ENCODE measurements at places on chromosomes 12 and 14. TPM values are rescaled to one million over a fixed set of nuclear protein-coding genes. Genes with fewer than 3 reads are reported as not detected.

LAG3 gene
- 1.9 TPM for polyA plus RNA-seq

CACNA1C gene
- 11.4 TPM for polyA plus RNA-seq

CPNE6 gene
- 0.18 TPM for polyA plus RNA-seq

NTN4 gene
- 99.8 TPM for polyA plus RNA-seq

MAP1LC3B2 gene
- polyA plus RNA-seq: 10.4 TPM

COPZ1 gene
- polyA plus RNA-seq: 225 TPM

FAM222A gene
- polyA plus RNA-seq: 6.5 TPM

TGFB3 gene
- polyA plus RNA-seq: 18.3 TPM

SPTB gene
- 15.4 TPM for polyA plus RNA-seq

SLC39A2 gene
- 1.3 TPM for polyA plus RNA-seq

CMA1 gene
- polyA plus RNA-seq: 0.42 TPM

CAPZA3 gene
- 0.38 TPM for polyA plus RNA-seq

INHBC gene
- polyA plus RNA-seq: 0.27 TPM

TMEM63C gene
- polyA plus RNA-seq: 2.8 TPM

DNA sequence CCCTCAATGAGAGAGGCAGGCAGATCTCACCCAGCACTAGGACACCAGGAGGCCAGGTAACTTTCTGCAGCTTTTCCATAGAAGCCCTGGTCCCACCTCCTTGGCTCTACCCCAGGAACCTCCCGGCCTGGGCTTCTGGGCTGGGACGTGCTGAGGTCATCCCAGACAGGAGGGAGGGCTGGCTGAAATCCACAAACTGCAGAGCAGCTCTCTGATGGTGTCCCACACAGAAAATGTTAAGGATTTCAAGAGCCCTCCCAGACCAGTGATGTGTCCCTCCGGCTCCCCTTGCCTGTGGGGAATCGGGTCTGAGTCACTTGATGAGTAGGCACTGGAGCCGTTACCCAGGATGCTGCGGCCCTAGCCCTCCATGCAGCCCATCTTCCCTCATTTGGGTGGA is 124.1 kb downstream of the ESRRB start:
- DNase-seq: no peak

DNA sequence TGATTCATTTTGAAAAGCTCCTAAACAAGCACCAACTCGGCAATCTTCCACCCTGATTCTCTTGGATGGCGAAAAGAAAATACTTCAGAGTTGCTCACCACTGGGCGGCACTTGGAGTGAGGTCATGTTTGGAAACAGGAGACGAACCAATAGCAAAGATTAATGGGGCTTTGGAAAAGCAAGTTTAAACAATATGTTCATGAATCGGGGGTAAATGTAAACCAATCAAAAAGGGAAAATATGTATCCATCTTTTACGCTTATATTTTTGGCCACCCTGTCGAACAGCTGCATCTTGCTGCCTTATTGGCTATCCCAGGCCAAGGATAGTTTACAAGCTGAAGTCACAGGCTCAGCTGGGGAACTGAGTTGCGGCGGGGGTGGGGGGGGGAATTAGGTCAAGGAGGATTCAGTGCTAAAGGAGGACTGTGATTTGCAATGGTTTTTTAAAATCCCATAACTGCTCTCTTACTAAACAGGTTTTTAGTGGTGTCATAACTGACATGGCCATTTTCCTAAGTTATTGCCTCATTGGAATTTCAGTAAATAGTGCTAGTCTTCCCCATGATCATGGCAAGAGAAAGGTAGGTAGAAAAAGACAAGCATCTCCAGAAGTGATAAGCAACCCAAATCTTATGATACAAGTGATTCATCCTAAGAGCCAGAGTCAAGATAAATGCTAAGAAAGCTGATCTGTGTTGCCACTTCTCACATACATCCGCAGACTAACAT is 210.6 kb downstream of the PHLDA1 start:
- no peak for DNase-seq

DNA sequence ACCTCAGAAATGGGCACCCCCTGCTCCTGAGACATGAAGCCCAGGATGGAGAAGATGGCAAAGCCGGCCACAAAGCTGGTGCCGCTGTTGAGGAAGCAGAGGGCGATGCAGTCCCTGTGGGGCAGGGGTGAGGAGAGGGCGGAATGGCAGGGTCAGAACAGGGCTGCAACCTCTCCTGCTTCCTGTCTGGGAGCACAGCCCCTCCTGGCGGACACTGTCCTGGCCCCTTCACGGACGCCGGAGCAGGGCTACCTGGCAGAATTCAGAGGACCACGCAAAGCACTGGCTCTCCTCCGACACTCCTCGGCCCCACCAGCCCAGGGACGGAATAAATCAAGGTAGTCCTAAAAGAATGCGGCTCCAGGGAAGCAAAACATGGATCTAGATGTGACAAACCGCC is 12.4 kb upstream of the SLC6A12 start:
- DNase-seq: no peak

DNA sequence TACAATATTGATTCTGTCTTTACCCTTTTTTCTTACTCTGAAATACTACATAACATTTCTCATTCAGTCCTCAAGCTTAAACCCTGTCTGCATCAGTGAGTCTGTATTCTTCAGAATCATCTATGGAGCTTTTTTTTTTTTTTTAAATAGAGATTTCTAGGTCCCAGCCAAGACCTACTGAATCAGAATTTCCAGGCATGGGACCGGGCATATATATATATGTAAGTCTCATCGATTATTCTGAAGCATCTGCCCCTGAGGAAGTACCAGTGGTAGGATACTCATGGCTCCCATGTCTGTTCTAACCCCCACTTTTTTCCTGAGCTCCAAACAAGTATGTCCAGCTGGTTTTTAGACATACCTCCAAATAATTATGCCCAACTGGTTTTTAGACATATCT is 6.1 kb downstream of the DDX47 start:
- DNase-seq: no peak

DNA sequence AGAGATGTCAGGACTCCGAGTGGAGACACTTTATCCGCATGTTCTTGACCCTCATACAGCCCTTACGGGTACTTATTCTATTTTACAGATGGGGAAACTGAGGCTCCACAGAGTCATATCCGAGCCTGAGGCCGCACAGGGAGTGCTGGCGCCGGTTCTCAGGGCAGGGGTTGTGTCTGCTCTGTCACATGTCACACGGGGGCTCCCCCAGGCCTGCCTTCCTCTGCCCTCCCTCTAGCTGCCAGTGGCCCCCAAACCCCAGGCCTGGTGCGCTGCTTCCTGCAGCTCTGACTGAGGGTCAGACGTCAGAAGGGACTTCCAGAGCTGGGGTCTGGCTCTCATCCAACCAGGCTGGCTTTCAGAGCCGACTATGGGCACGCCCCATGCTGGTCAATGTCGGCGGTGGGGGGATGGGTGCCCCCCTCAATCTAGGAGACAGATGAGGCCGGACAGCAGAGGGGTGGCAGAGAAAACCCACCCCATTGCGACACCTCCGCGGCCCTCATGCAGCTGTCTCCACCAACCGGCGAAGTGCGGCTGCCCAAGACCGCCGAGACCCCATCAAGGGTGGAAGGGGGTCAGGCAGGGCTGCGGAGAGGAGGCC is 811 bp upstream of the INF2 start:
- DNase-seq: no peak

DNA sequence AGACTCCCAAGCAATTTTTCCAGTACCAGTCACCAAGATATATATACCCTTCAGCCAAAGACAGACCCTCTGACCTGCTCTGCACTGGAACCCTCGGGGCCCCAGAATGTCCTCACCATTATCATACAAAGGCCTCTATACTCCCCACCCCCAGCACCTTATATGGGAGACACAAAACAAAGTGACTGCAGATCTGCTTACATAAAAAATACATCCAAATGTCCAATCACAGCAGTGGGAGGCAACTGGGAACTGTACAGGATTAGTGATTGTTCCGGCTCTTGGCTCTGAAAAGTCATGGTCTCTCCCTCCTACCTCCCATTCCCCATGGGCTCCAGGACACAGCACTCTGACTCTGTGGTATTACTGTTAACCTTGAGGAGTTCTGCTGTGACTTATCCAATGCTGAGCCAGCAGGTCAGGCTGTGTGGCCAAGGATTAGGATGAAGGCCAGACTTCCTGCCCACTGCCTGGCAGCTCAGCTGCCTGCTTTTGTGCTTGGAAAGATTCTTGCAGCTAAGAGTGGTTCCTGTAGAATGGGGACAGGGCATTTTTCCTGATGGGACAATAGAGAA is 13.7 kb downstream of the OXA1L start:
- DNase-seq: no peak

GRCh38 chr12:41850046-41850445 is 294.6 kb downstream of the GXYLT1 start:
- no peak for DNase-seq

- DNase-seq: no peak
Observed at GRCh38 chr12:51817027-51817953, 31.2 kb downstream of the FIGNL2 start.

DNA sequence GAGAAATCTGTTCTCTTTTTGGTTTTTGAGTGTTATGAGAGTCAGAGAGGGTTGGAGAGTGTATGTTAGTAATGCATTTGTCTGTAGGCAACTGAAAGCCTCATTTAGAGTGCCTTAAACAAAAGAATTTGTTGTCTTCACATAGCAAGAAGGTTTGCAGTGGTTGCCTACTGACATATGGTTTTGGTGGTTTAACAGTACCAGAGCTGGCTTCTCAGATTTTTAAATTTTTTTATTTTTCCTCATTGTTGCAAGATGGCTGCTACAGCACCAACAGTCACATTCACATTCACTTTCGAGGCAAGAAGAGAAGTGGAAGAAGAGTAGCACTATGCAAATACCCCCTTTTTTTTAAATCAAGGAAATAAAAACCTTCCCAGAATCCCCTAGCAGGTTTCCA is 106.5 kb downstream of the ADCK1 start:
- no peak for DNase-seq

DNA sequence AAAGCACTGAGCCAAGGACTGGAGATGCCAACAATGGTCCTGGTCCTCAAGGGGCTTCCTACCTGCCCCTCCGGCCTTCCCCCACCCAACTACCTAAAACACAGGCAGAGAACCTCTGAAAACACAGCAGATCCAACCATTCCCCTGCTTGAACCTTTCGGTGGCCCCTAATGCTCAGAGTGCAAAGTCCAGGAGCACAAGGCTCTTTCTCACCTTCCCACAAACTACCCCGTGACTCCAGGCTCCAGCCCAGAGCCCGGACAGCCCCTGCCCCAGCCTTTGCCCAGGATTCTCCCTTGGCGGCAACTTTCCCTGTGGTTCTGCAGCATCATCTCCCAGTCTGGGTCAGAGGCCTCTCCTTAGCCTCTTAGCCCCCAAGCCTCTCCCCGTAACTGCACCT is 1.6 kb upstream of the CD9 start:
- no peak for DNase-seq

- DNase-seq: no peak
Observed at GRCh38 chr12:111616177-111616623, 17.1 kb upstream of the ATXN2 start.

DNA sequence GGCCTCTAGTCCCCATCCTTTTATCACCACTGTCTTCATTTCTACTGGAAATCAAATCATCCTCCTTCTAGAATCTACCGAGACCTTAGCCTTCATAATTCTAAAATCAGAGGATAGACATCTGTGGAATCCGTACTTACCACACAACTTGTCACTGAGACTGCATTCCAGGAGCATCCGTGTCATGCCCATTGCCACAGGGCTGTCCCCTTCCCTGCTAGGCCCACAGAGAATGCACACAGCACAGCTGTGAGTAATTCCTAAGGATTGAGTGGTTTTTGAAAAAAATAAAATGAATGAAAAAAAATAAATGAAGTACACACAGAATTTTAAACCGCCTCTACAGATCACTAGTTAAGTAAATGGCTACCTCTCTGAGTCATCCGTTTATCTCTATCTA is 21.0 kb upstream of the MAGOHB start:
- DNase-seq: no peak

GRCh38 chr14:87254331-87254874 is 738.6 kb downstream of the GALC start:
- DNase-seq: no peak

DNA sequence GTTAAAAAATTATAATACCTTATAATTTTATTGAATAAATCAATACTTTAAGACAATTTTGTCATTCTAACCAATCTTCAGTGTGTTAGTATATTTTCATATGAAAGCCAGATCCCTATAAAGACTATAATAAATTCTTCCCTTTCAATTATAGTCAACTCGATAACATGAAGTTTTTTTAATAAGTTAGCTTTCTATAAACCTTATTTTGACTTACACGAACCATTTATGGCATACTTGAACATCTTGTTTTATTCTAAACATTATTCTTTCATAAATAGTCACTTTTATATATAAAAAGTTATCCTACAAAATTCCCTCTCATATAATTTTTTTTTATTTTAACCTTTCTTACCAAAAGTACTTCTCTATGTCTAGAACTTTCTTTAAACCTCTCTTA is 1002.3 kb downstream of the TMEM121 start:
- DNase-seq: no peak

- DNase-seq: peak; percentile 15
Observed at GRCh38 chr12:118633071-118633470, 256.7 kb downstream of the SUDS3 start.

- no peak for DNase-seq
Observed at GRCh38 chr14:102103062-102103695, 16.3 kb upstream of the HSP90AA1 start.

- DNase-seq: no peak
Observed at GRCh38 chr12:31106101-31106803, 32.6 kb downstream of the DDX11 start.

DNA sequence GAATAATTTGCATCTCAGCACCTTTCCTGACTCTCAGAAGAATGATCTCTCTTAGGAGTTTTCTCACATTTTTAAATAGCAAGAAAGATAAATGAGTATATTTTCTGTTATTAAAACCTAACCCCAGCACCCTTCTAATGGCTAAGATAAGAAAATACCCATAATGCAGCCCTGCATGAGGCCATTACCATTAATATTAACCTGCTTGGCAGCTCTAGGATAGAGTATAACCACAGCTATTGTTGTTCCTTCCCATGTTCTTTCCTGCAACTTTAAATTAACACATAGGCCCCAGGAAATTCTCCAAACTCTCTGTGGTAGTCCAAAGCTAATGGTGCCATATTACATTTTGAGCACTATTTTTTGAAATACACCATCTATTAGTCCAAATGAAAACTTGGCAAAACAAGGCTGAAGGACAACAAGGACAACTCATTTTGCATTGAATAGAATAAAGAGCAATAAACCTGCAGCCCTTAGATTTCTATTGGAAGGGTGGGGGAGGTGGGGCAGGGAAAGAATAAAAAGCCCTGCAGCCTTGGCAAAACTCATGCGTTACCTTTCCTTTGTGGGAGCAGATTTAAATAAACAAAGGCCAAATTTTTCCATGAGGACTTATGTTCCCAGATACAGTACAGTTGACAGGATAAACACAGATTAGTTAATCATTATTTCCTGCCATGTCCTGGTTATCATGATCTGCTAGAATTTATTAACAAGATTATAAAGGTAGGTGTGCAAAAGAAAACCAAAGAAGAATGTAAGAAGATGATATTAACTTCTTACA is 46.9 kb downstream of the BTG1 start:
- DNase-seq: no peak

GRCh38 chr12:48965298-48965838 is 6.2 kb downstream of the WNT10B start:
- no peak for DNase-seq

- no peak for DNase-seq
Observed at GRCh38 chr14:72844524-72844923, 49.4 kb downstream of the DPF3 start.

Data from left kidney (tissue), 8 donors.